Amygdala (tissue), 56 donors: ENCODE measurements at places on chromosomes 6 and 20.
A peak's percentile ranks its signal among the peaks of the same experiment; 100 is the strongest.

DNA sequence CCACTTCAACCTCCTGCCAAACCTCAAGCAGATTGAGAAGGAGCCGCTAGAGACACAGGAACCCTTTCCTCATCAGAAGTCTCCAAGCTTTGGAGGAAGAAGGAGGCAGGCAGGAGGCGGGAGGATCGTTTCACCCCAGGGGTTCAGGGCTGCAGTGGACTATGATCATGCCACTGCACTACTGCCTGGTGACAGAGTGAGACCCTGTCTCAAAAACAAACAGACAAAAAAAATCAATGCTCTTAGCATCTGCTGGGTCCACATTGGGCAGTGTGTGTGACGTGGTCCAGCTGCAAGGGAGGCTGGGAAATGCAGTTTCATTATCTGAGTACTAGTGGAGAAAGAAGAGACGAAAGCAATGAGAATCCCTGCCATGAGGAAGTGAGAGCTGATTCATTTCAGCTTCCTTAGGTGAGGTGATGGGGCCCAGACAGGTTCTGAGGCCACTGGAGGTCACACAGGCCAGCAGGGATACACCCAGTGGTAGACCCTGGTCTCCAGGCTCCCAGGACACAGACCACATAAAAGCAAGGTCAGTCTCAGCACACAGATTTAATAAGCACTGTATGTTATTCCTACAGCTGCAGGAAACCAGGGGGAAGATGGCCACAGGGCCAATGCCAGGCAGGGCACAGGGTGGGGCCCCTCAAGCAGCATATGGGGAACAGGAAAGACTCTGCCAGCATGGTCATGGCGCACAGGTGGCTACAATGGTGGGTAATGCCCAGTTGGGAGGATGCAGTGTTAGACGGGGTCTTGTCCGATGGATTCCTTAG, 4.3 kb downstream of the GFRA4 start:
- DNase-seq = no peak

DNA sequence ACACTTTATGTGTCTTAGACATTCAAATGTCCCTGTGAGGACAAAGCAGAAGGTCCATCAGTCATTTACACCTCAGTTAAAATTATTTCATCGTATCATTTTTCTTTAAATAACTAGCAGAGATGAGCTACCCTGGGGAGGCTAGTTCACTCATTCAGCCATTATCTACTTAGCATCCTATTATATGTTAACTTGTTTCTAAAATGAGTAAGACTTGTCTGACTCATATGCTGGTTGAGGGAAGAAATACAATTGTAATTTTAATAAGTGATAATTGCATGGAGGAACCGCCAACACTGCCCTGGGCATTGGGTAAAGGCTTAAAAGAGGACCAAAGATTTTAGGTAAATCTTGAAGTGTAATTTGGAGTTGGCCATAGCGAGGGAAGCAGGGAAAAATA, 12.4 kb upstream of the PTPRK start:
- DNase-seq = no peak

GRCh38 chr6:157393669-157394327, 12.8 kb downstream of the ZDHHC14 start:
- no peak for DNase-seq

- no peak for DNase-seq
Measured at GRCh38 chr6:5190507-5190906, 70.2 kb downstream of the LYRM4 start.

- peak; percentile 1 for DNase-seq
Measured at GRCh38 chr6:122869437-122870024, 80.5 kb downstream of the SMPDL3A start.

GRCh38 chr6:80338201-80338836, 231.8 kb downstream of the BCKDHB start:
- no peak for DNase-seq

- no peak for DNase-seq
Measured at GRCh38 chr6:169487579-169488436, 214.0 kb downstream of the WDR27 start.

GRCh38 chr6:155126727-155127439, 131.8 kb downstream of the TIAM2 start:
- no peak for DNase-seq

DNA sequence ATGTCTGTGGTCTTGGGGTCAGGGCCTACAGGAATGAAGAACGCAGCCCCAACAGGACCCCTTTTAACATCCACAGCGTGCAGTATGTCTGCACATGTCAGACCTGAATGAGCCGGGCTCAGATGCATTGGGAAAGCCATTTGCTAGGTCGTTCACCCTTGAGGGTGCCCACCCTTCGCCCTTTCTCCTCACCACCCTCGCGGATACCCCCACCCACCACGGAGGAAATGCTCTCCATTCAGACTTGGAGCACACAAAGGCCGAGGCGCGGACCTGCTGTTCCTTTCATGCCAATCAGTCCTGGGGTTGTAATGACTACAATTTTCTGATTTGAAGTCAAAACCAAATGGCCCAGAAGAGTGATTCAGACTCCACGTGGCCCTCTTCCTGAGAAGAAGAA, 62.7 kb downstream of the EDN3 start:
- no peak for DNase-seq

GRCh38 chr6:139243536-139243935, 48.3 kb downstream of the TXLNB start:
- no peak for DNase-seq

GRCh38 chr6:56624046-56624727, 18.5 kb downstream of the DST start:
- DNase-seq = no peak

DNA sequence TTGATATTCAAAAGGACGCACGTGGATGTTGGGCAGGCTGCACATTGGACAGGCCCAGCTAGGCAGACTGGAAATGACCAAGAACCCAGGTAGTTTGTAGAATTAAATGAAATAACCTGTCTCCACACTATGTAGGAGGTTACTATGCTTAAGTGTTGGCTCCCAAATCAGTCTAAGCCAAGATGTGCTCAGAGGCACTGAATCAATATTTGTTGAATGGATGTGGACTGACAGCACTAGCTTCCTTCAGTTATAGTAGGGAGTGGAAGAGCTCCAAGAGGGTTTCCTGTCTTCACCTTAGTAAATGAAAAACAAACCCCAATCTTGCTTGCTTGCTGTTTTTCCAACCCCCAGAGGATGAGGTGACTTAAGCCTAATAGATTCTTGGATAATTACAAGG, 180.5 kb downstream of the JARID2 start:
- no peak for DNase-seq

- no peak for DNase-seq
Measured at GRCh38 chr6:166569206-166569605, 17.3 kb downstream of the RAMACL start.

DNA sequence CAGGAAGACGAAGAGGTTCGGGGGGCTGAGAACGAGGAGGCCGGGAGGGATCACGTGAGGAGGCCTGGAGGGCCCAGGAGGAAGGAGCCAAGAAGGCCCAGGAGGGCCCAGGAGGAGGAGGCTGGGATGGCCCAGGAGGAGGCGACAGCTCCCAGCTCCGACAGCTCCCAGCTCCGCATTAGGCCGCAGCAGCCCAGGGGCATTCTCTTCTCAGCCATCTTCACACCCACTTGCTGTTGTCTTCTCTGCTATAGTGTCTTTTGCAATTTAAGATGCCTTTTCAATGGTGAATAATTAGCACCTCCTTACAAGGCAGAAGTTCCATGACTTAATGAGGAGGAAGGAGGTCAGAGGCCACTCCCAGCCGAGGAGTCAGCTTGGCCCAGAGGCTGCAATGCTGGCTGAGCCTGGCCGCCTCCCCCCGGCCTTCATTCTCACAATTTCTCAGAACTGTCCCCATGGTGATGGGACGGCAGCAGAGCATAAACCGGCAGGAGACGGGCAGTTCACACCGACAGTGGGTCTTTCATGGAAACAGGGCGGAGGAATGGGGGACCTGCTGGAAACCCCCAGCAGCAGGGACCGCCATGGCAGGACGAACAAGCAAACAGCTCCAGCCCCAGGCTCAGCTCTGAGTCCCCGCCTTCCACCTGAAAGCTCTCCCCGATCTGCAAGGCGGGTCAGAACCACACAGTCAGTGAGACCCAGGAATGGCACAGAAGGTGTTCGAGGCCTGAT, 45.1 kb downstream of the WDR27 start:
- no peak for DNase-seq

- no peak for DNase-seq
Measured at GRCh38 chr6:134870677-134871498, 79.0 kb downstream of the ALDH8A1 start.

- no peak for DNase-seq
Measured at GRCh38 chr20:54668271-54669039, 193.1 kb downstream of the DOK5 start.

DNA sequence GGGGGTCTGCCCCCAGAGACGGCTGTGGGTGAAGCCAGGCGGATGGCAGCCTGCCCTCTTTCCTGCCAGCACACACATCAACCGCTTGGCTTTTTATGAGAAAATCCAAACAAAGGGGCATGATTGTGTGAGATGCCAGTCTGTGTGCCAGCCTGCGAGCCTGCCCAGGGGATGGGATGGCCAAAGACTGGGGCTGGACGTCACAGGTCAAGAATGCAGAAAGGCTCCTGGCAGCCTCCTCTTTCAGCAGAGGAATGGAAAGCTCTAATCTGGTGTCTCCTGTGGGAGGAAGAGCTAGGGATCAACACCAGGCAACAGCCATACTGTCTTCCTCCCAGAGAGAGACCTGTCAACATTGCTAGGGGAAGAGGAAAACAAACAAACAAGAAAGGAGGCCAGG, 15.8 kb downstream of the TUBB2B start:
- DNase-seq = peak; percentile 72

DNA sequence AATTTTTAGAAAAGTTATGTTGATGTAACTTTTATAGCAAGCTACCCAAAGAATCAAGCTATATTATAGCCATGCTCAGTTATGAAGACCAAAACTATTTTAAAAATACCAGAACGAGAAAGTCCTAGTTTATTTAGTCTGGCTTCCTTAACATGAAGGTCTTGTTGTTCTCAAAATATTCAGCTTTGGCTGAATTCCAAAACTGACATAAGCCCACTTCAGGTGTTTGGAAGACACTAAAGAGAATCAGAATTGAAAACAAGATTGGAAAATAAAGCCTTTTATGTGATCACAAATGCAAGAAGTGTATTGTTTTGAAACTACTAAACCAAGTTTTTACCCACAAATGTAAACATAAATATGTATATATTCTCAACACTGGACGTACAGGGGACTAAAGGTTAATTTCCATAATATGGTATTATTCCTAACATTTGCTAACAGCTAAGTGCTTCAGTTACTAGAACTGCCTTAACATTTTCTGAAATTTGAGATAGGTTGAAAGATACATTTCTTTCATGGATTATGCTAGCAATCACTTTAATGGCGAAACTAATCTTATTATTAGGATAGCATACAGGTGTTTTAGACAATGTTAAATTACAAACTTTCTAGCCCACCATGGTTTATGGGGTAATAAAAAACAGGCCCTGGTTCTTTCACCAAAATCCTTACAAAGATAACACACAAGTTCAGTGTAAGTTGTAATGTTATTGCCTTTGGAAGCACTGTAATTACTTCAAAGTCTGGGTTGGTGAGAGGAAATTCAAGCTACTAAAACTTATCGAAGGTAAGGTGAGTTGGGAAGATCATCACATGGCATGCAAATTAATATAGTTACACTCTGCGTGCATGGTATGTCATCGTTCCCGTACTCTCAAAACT, 1.6 kb downstream of the MAP3K5 start:
- DNase-seq = no peak

DNA sequence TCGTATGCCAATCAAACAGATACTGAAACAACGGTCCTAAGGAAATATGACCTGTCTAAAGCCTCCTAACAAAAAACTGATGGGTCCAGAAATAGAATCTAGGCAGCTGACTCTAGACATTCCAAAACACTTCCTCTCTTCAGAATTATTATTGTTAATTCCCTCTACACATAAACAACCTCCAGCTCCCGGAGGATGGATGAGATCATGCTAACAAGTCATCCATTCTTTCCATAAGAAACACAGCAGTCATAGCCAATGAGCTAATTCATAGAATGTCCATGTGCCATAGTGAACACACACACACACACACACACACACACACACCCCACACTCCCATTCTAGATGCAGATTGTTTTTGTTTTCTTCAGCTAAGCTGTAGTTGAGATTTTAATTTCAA, 44.3 kb downstream of the HDGFL1 start:
- no peak for DNase-seq

GRCh38 chr6:39905640-39905975, 28.7 kb downstream of the MOCS1 start:
- no peak for DNase-seq

GRCh38 chr6:14451594-14452374, 334.2 kb downstream of the CD83 start:
- no peak for DNase-seq

- no peak for DNase-seq
Measured at GRCh38 chr20:46505506-46505905, 7.9 kb downstream of the ZNF334 start.

DNA sequence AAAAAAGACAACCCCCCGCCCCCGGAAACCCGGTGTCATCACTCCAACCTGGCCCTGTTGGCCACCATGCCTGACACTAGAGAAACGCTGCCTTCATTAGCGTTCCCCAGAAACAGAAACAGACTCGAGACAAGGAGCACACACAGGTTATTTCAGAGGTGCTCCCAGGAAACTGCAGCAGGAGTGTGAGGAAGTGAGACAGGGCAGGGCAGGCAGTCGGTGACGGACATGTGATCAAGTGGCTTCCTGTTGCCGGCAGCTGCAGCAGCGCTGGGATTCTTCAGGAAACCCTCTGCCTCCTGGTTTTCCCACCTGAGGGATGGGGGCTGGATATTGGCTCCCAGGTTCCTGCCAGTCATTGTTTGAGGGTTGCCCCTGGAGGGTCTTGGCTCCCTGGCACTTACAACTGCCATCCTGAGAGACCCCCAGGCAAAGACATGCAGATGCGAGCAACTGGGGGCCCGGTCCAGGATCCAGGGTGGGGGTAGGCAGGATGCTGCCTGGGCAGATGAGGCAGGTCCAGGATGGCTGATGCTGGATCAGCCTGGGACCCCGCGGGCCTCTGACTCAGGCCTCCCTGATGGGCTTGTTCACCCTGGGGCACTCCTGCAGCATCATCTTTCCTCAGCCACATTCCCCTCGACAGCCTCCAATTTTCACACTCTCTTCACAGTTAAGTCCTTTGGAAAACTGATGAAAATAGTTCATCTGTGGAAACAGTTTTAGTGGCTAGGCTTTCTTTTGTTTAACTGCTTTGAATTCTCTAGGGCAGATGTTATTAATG, 150.7 kb upstream of the SYNDIG1 start:
- DNase-seq = no peak

- DNase-seq = no peak
Measured at GRCh38 chr6:16909658-16910360, 148.5 kb upstream of the ATXN1 start.

DNA sequence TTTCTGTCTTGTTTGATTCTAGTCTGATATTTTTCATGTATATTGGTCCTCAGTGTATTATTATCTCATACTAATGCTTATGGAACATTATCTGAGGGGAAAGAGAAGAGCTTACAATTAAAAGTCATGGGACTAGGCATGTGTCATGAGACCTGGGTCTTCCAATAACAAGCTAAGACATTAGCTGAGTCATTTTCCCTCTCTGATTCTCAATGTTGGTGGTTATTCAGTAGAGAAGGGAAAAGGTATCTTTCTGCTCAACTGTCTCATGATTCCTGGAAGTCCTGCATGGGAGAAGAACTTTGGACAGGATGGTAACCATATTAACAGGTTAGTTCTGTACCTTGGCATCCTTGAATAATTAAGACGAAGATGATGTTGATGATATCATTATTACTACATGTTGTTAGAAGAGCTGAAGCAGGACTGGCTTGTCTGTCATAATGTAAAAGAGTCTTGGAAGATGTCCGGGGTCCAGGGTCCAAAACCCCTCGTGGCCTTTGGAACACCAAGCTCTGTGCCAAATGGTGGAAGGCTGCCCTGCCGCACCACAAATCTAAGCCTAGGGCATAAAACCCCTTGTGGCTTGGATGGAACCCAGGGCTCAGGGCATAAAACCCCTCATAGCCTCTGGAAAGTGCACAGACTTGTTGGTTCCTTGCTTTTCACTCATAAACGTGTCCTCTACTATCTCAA, 19.1 kb downstream of the TRIM38 start:
- DNase-seq = no peak
